Pons (tissue), 1 donor: ENCODE measurements at places on chromosomes 6 and 20.
A peak's percentile ranks its signal among the peaks of the same experiment; 100 is the strongest.

DNA sequence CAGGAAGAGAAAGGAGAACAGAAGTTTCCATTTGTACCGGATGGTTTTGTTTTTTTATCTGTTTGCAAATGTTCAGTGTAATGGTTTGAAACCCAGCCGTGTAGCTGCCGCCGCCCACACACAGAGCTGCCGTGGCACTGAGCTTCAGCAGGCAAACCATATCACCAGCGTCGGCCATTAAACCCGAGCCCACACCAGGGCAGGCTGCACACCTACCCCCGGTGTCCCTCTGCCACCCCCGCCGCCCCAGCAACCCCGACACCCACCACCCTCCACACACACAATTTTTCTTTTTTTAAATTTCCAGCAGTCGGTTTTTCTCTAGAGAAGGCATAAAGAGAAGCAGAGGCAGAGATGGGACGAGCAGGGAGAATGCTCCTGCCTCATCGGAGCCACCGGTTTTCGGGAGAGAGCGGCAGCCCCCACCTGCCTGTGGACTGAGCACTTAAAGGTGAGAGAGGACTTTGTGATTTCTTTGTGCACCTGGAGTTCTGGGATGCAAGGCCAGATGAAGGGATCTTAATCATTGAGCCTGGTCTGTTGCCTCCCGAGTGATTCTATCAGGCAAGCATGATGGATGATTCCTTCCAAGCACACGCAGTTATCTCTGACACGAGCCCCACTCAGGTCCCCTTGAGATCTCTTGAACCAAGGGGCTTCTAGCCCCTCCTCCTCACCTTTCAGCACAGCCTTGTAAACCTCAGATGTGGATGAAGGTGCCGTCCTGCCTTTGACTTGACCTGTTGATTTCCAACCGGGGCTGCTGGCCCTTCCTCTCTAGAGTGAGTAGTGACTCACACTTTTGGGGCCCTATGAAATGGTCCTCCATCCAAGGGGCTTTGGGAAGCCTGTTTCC, 17.5 kb upstream of the ZNF831 start:
- DNase-seq = no peak

- DNase-seq = peak; percentile 58
These were observed 518.1 kb upstream of the JARID2 start for GRCh38 chr6:14727494-14728395.

GRCh38 chr6:158715330-158716311, 65.8 kb downstream of the SYTL3 start:
- DNase-seq = peak; percentile 69

DNA sequence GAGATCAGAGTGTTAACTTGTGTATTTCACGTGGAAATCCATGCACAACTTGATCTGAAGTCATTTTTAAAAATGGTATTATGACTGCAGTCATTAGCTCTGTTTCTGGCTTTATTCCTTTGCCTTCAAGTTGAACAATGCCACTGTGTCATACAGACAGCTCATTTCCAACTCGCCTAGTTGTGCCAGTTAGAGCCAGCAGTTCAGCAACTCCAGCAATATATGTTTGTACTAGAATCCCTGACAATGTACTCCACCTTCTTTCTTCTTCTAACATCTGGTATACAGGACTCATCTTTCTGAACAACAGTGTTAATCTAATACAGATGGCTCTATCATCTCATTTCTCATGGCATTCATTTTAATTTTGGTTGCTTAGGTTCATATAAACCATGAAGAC, 418.3 kb upstream of the POU3F2 start:
- peak; percentile 95 for DNase-seq

DNA sequence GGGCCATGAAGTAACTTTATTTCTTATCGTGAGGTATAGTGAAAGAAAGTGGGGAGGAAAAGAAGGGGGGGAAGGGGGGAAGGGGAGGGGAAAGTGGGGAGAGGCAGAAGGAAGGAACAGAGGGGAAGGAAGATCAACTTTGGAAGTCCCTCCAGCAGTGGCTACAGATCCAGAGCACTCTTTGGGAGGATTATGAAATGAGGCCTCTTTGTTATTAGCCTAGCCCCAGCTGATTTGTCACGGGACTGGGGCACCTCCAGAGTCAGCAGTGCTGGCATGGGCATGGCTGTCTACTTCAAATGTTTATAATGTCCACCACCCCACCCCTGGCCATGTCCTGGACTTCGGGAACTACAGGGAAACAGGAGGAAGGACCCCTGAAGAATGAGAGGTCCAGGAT, 7.6 kb downstream of the MOCS1 start:
- no peak for DNase-seq

DNA sequence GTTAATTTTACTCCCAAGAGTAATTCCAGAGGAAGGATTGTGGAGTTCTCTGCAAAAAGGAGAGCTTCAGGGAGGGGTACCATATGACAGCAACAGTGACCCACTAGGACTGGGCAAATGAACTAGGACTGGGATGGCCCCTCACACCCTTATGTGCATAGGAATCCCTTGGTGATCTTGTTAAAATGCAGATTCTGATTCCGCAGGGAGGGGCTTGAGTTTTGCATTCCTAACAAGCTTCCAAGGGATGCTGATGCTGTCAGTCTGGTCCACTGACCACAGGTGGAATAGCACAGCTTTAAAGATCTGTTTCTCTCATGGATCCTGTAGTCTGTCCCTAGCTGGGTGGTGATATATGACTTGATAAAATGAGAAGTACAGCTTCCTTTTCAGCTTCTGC, 6.3 kb upstream of the FOXA2 start:
- DNase-seq = no peak

GRCh38 chr6:85394853-85395538, 54.9 kb upstream of the NT5E start:
- DNase-seq = peak; percentile 23

- no peak for DNase-seq
These were observed 127.3 kb upstream of the DTNBP1 start for GRCh38 chr6:15790116-15790515.

DNA sequence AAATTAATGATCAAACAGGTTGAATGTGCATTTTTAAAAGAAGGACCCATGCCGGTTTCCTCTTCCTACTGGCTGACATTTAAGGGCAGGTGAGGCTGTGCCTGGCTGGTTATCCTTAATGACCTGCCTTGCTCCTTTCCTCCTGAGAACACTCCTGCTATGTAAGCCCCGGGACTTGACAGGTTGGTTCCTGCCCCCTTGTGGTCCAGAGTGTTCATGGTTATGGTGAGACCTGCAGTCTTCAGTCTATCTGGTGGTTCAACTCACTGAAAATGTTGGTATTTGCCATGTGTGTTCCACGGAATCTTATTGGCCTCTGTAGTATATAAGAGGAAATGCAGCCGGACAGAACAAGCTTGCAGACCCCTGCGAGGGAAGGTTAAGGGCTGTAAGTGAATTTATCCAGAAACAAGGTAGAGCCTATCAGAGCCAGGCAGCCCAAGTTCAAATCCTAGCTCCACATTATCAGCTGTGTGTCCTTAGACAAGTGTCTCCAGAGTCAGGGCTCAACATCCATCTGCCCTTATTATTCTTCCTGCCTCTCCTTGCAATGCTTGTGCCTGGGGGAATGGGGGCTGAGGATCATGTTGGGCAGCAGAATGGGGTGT, 5.2 kb upstream of the BPIFA3 start:
- DNase-seq = peak; percentile 36

DNA sequence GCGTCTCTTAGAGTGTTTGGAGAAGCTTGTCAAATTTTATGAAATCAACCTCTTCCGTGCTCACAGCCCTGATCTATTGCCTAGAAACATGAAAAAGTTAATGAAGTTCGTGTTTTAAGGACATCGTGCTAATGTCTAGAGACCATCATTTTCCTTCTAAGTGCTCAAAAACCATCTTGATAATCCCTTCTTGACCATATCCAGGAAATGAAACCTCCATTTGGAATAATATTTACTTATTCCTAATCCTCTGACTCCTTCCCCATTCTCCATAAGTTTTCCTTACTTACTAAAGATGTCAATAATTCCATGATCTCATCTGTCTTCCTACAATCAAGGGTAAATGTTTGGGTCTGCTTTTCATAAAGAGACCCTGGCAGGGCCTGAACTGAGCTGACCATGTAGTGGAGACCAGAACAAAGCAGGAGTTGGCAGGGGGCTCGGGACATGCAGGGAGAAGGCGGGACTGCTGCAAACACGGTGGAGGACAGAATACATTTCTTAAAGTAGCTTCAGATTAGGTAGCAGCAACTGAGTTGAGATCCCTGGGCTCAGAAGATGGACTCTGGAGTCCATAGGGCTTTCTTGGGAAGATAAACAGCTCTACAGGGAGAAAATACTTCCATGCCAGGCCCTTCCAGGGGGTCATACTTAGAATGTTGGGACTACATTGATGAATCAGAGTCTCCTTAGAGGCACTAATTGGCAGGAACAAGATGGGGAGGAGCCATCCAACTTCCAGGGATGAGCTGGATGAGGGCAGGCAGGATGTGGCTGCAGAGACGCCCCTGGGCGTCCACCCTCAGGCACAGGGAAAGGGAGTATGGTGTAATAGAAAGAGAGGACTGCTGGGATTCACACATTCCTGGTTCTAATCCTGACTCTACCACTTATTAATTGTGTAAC, 100.7 kb downstream of the RIN2 start:
- DNase-seq = no peak

- no peak for DNase-seq
These were observed 480.5 kb upstream of the ID4 start for GRCh38 chr6:19356692-19357091.

DNA sequence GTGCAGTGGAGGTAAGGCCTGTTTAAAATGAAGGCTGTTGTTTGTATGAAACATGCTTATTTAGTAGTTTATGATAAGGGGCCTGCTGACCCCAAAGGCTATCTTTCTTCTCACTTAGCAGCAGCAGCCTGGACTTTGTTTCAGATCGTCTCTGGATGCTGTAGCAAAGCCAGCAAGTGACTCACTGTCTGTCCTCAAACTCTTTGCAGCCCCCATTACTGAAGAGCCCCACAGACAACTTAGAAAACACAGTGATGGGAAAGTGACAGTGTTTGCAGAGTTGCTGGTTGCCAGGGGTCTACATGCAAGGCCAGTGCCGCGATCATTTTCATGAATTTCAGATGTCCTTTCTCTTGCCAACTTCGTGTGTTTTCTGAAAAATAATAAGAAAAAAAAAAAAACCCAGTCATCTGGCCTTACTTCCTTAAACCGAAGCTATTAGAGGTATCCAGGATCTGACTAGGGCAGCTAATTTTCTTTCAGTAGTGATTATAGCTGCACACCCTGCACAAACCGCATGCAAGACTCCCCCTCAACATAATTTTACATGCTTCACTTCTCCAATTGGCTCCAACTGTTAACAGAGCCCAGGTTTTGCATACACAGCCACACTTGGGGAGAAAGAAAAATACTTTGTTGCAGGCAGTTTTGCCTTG, 11.6 kb upstream of the F13A1 start:
- no peak for DNase-seq

GRCh38 chr6:48101290-48101689, 9.7 kb downstream of the PTCHD4 start:
- DNase-seq = no peak

- DNase-seq = no peak
These were observed 227.3 kb downstream of the ERMARD start for GRCh38 chr6:169978615-169979161.

DNA sequence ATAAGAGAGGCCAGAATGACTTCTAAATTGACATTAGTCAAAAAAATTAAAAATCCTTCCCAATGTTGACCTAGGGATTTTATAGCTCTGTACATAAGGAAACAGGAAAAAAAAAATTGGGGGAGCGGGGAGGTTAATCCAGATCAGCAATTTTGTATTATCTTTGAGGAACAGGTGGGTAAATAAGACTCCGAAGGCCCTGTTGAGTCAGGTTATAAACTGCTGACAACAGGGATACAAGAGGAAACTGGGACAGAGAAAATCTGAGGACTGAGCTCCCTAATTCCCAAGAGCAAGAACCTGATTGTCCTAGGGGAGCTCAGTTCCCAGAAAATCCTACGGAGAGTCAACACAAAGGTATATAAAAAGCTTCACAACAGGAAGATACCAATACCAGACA, 26.8 kb upstream of the CRIP3 start:
- no peak for DNase-seq

DNA sequence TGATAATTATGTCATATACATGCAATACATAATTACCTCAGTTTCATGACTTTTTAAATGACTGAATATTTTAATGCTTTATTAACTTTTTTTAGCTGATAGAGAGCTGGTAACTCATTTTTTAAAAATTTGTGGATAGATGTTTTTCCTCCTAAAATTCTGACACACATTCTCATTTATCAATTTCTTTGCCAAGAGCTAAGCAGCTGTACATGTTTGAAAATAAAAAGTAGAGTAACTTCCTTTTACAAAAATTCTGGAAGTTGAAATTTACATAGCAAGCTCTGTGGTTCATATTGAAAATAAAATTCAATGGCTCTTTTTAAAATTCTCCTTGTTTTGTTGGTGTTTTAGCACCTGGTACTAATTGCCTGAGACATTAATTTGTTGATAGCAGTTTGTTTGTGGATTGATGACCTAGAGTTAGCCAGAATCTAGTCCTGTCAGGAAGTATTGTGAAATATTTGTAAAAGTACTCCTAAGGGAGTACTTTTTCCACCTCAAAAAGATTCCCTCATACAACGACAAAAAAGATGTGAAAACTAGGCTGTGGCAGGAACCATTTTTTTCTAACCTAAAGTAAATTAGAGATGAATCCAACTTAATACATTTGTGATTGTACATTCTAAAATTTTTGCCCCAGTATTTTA, 621.8 kb downstream of the BCKDHB start:
- no peak for DNase-seq

- DNase-seq = no peak
These were observed 176.4 kb downstream of the ADGB start for GRCh38 chr6:146775220-146775619.

GRCh38 chr6:75386050-75386770, 101.6 kb upstream of the TMEM30A start:
- no peak for DNase-seq

- no peak for DNase-seq
These were observed 536 bp upstream of the MTFR2 start for GRCh38 chr6:136250686-136251008.

DNA sequence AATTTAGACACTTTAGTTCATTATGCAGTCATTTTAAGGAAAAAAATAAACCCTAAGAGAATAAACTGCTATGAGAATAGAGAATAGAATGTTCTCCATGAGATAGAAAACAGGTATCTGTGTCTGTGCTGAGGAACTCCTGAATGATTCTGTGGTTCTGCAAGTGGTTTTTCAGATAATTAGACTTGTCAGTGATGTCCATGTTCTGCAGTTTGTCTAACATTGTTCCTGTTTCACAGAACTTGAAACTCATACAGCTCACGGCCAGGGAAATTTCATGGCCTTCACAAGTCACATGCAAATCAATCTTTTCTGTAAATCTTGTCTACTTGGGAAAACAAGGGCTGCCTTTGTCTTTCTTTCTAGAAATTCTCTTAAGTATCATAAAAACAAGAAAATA, 73.4 kb upstream of the HMGCLL1 start:
- no peak for DNase-seq
